Upper lobe of right lung (tissue), 1 donor: ENCODE measurements at places on chromosomes 5 and 9.

- DNase-seq, result no peak
Observed at GRCh38 chr5:54761213-54761701, 224.1 kb downstream of the ESM1 start.

DNA sequence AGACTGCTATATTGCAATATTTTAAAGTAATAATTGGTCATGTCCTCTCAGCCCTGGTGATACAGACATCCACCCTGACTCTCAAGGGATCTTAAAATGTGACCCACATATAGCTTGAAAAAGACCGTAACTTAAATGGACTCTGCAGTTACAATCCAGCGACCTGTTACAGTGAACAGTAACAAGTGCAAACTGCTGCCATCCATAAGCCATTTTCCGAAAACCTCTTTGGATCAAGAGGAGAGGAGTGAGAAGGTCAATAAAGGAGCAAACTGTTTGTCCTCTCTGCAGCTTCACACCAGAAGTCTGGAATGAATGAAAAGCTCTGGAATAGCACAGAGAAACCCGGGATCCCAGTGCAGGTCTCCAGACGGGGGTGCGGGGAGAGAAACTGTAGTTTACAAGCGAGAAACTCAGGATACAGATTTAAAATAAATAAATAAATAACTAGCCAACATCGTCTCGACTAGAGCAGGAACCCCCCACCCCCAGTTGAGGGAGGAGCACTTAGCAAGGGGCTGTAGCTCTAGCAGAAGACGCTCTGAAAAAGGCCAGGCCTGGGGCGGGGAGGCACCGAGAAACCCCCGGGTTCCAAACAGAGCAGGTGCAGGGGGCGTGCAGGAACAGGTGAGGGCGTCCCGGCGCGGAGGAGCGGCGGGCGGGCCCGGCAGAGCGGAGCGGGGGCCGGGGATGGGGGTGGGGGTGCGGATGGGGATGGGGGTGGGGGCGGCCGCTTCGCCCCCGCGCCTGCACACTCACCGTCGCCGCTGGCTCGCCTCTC is 572 bp downstream of the ZDHHC21 start:
- no peak for DNase-seq

- no peak for DNase-seq
Observed at GRCh38 chr5:149001162-149001561, 61.7 kb downstream of the SH3TC2 start.

DNA sequence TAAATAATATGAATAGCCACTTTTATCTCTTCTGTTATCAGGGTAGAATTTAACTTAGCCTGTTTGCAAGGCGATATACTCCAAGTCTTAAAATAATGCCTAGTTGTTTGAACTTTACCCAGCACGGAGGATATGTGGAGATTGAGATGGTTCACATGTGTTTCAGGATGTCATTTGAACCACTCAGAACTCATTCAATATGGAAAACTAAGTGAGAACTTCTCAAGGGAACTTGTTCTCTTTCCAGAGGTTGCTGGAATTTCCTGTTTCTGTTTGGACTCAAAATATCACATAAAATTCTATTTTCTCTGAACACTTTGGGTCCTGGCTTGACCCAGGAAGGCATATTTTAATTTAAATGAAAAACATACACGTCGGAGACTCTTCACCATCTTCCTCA is 139.1 kb upstream of the MYO10 start:
- no peak for DNase-seq

GRCh38 chr5:137014731-137015130 is 484.4 kb downstream of the SPOCK1 start:
- DNase-seq, result no peak

- no peak for DNase-seq
Observed at GRCh38 chr5:21642312-21642711, 1210.8 kb downstream of the CDH12 start.

- no peak for DNase-seq
Observed at GRCh38 chr5:64836190-64836755, 67.5 kb downstream of the CWC27 start.

DNA sequence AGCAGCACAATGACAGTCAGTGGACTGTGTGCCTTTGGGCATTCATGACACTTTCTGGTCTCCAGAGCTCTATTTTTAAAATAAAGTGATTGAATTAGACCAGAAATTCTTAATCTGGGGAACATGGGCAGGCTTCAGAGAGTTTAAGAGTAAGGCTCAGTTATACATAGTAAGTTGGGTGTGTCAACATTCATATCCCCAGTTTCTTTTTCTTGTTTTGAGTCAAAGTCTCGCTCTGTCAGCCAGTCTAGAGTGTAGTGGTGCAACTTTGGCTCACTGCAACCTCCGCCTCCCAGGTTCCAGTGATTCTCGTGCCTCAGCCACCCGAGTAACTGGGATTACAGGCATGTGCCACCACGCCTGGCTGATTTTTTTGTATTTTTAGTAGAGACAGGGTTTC is 13.7 kb upstream of the KIF4B start:
- no peak for DNase-seq

- no peak for DNase-seq
Observed at GRCh38 chr9:76405340-76405739, 11.1 kb upstream of the RFK start.

- peak; percentile 93 for DNase-seq
Observed at GRCh38 chr5:177366528-177367322, 9.0 kb downstream of the RGS14 start.

- DNase-seq, result no peak
Observed at GRCh38 chr5:146799671-146800070, 78.9 kb downstream of the PPP2R2B start.

- no peak for DNase-seq
Observed at GRCh38 chr5:14069021-14069420, 74.1 kb upstream of the TRIO start.

DNA sequence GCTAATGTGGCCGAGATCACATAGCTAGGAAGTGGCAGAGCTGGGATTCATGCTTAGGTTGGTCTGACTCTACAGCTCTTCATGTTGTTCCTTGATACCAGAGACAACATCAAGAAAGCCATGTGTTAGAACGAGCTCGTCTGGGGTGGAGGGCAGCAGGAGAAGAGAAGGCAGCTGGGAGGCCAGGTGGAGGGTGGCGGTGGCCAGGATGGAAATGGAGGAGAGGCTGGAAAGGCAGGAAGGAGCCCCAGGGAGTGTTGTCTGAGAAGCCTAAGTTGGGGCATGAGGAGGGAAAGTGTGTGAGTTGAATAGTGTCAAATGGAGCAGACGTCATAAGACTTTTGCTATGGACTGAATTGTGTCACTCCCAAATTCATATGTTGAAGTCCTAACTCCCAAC is 315.3 kb downstream of the GADD45G start:
- DNase-seq, result no peak

DNA sequence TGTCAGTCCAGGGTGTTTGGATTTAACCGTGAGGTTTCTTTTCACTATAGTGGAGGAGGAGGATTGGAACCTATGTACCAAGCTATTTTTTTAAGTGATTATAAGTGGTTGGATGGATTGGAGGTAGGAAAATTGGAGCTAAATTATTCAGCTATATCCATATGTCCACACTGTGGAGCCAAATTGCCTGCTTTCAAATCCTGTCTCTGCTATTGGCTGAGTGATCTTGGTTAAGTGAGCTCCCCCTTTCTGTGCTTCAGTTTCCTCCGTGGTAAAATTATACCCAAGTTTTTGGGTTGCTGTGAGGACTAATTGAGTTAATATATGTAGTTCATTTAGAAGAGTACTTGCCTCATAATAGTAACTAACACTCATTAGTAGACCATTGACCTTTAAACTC is 2.5 kb downstream of the CENPP start:
- DNase-seq, result no peak

DNA sequence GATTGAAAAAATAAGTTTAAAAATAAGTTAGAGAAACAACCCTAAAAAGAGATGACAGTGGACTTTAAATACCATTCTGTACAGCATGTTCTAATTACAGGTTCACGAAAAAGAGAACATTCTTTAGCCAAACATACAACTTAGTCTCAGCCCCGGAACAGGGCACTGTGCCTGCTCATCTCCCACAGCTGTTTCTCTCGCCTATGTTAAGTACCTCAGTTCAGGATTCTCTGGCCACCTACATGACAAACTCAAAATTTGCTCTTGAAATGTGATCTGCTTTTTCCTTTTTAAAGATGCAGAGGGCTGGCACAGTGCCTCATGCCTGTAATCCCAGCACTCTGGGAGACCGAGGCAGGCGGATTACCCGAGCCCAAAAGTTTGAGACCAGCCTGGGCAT is 52.3 kb downstream of the MYO10 start:
- DNase-seq, result no peak

DNA sequence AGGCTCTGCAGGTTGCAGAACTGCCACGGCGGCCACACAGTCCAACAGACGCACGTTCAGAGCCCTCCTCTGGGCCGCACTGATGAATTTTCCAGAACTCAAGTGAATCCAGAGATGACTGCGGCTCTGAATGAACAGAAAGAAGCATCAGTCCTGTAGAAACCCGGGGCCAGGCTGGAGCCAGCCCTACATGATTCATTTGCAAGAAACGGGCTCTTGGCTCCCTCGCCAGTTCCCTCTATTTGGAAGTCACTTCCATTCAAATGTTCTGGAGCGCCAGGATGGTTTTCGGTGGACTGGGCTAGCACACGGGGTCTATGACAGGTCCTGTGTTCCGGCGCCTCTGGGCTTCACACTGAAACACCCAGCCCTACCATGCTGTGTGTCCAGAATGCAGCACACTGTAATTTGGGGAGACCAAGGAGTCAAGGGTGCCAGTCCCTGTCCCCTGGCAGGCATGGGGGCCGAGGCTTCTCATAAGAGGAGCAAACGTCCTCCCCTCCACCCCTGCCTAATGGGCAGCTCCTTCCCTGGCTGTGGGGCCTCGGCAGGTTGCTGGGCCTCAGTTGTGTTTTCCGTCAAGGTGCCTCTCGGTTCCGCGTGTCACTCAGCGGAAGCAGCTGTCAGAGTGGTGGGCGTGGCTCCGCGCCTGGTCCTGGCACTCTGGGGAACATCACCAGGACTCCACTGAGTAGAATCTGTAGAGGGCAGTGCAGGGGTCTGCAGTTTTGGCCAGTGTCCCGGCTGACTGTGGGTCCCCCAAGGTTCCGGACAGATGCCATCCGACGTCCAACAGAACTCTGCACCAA is 18.1 kb upstream of the COL5A1 start:
- DNase-seq, result peak; percentile 57

- peak; percentile 58 for DNase-seq
Observed at GRCh38 chr5:179306191-179307012, 38.9 kb downstream of the ADAMTS2 start.

- no peak for DNase-seq
Observed at GRCh38 chr5:138833080-138833479, 42.1 kb downstream of the LRRTM2 start.

DNA sequence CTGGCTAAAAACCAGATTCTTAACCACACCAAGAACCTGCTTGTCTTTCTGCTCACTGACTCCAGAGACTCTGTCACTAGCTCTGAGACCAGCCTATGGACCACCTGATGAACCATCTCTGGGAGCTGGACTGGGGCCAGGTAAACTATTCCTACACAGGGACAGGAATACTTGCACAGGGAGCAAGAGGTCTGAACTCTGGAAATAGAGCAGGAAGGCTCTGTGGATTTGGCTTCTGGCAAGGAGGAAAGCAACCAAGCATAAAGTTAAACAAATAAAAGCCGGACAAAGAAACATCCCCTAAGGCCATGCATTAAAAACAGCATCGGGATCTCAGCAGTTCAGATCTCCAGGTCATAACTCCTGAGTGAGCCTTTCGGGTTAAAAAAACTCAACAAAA is 5.6 kb upstream of the SPARC start:
- no peak for DNase-seq

DNA sequence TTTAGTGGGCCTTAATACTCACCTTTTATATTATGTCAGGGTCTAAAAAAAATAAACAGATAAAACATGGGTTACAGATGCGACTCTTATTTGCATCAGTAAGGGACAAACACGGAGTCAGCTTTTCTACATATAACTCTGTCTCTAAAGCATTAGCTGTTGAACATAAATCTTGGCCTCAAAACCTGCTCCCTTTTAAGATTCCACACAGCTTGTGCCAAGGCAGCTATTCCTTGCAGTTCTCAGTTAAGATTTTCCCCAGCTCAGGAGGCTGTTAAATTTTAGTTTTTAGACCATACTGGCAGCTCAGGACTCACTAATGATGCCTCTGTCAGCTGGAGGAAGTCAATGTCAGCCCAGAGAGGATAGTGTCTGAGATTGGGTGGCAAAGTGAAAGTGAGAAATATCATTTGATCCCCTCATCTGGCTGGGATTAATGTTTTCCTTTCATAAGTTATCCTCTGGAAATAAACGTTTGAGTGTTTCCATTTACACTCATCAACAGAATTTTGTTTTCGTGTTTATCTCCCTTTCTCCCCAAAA is 287.5 kb downstream of the ELAVL2 start:
- no peak for DNase-seq

DNA sequence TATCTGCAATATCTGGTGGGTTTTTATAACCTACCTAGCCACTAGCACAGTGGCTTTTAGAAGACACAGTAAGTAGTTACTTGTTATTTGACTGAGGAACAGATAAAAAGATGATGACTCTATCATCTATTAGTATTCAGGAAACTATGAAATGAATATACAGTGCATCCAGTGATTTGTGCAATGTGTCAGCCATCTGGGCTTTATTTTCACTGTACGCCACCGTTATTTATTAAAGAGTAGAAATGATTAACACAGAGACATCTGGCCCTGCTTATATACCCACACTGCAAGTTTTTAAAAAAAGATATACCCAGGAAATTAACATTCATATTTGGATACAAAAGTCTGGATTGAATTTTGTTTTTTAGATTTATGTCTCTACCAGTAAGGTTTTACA is 408.4 kb downstream of the PDE4D start:
- no peak for DNase-seq

- no peak for DNase-seq
Observed at GRCh38 chr5:132100672-132101261, 27.2 kb downstream of the CSF2 start.

DNA sequence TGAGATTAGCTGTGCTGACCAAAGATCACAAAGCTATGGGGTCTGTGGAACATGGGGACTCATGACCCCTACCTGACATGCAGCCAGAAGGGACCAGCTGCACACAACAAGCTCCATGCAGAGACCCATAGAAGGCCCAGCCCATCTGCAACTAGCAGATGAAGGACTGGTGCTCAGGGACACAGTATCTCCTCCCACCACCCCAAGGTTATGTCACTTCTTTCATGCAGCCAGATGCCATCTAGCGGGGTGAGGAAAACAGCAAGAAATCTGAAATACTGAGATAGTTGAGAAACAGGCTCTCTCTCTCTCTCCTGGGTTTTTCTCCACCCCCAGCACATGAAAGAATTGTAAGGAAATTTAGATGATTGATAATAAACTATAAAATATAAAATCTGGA is 161.3 kb upstream of the DAPK1 start:
- no peak for DNase-seq

DNA sequence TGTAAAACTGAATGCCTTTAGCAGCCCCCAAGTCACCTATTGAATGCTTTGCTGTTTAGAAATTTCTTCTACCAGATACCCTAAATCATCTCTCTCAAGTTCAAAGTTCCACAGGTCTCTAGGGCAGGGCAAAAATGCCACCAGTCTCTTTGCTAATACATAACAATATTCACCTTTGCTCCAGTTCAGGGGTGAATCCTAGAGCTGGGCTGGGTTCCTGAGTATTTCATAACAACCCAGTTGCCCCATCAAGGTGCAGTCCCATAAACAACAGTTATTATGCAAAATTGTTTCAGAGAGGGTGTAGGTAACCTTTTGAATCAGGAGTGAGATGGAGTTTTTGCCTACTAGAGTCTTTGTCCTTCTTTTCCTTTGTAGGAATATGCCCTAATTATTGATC is 19.0 kb upstream of the C1QTNF3 start:
- no peak for DNase-seq

GRCh38 chr9:88974641-88975040 is 16.6 kb upstream of the S1PR3 start:
- DNase-seq, result no peak

GRCh38 chr5:79021753-79022152 is 36.6 kb upstream of the ARSB start:
- DNase-seq, result no peak

GRCh38 chr9:124309667-124310084 is 51.9 kb downstream of the NEK6 start:
- DNase-seq, result no peak
